NCI-H510A treated with DMSO at 0.1 percent for 48 hours (cell line): ENCODE measurements at places on chromosomes 6 and 20.

DNA sequence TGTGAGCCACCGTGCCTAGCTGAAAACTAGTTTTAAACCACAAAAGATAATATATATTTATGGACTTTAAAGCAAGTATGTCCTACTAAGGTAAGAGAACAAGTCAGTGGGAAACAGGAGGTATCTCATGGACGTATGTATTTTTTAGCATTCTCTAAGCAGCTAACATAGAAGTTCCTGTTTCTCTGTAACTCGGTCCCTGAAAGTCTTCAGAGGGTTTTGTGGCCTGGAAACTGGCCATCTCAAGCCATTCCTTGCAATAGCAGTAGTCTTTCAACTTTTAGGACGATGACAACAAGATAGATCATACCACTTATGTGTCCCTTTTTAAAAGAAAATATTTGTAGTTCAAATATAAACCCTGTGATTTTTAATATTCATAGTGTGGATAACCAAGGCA, 95.6 kb upstream of the RALGAPA2 start:
- DNase-seq, result no peak

DNA sequence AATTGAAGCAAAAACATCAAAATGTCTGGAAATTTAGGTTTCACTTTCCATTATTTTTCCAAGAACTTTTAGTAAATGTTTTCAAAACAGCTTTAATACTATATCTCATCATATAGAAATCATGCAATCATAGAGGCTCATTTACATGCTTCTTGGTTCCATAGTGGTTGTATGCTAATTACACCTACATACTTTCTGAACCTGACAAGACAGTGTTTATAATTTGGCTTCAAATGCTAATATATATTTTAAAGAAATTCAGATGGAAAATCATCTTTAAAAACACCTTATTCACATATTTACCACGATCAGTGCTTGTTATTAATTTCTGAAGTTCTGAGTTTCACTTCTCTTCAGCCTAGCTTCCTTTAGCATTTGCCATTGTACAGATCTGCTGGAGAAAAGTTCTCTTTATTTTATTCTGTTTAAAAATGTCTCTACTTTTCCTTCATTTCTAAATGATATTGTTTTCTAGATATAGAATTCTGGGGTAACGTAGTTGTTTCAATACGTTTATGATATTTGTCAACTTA, 89.9 kb downstream of the PLCB1 start:
- DNase-seq, result no peak

- no peak for DNase-seq
Observed at GRCh38 chr6:69044534-69044933, 409.5 kb downstream of the ADGRB3 start.

- DNase-seq, result no peak
Observed at GRCh38 chr20:43533060-43533459, 25.6 kb downstream of the L3MBTL1 start.
